ENCODE measurements at places on chromosomes 5 and 9.

DNA sequence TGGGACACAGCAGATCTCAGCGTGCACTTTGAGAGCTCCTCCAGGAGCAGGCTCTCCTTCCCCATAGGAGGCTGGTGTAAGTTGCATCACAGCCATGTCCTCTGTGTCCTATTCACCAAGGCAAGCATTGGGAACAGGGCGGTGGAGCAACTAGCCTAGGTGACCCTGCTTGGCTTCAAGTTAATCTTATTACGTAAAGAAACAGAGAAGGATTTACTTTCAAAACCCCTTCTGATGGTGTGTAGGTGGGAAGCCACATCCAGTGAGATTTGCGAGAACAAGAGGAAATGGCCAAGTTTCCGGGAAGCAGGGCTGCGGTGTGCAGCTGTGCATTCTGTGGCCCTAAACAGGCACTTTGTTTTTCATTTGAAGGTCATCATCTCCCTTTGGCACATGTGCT, 80.2 kb downstream of the TRIO start:
- peak; percentile 28 for DNase-seq

GRCh38 chr5:3794611-3795010, 199.0 kb downstream of the IRX1 start:
- DNase-seq: no peak

- DNase-seq: no peak
Observed at GRCh38 chr5:133814152-133814551, 154.3 kb downstream of the C5orf15 start.

GRCh38 chr9:95752129-95752731, 123.3 kb upstream of the ERCC6L2 start:
- DNase-seq: no peak

- no peak for DNase-seq
Observed at GRCh38 chr5:40734986-40735385, 20.8 kb downstream of the TTC33 start.

GRCh38 chr5:22779499-22779898, 73.6 kb downstream of the CDH12 start:
- no peak for DNase-seq

Data from CD4-positive, alpha-beta T cell treated with Interferon alpha-2 for 1 hour (primary cell).